PC-3 (cell line): ENCODE measurements at places on chromosomes 3 and 15. TPM values are rescaled to one million over a fixed set of nuclear protein-coding genes. Genes with fewer than 3 reads are reported as not detected.

DNA sequence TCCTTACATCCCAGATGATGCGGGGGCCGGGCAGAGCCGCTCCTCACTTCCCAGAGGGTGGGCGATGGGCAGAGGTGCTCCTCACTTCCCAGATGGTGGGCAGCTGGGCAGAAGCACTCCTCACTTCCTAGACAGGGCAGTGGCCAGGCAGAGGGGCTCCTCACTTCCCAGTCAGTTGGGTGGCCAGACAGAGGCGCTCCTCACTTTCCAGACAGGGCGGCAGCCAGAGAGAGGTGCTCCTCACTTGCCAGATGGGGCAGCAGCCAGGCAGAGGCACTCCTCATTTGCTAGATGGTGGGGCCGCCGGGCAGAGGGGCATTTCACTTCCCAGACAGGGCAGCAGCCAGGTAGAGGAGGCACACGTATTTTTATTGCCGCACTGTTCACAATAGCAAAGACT is 622.0 kb upstream of the KCNMB2 start:
- no peaks in the 10 kb centered on the region for H3K4me1 ChIP-seq
- no peak for DNase-seq
- H3K4me3 ChIP-seq: no peak overlapping the region
- no peak overlapping the region for H3K27ac ChIP-seq
- no peaks in the 10 kb centered on the region for H3K27me3 ChIP-seq

The CKMT1A gene
- total RNA-seq: 1.7 and 4.4 TPM in 2 replicates

The SLC12A1 gene
- not detected in 2 replicates for total RNA-seq

DNA sequence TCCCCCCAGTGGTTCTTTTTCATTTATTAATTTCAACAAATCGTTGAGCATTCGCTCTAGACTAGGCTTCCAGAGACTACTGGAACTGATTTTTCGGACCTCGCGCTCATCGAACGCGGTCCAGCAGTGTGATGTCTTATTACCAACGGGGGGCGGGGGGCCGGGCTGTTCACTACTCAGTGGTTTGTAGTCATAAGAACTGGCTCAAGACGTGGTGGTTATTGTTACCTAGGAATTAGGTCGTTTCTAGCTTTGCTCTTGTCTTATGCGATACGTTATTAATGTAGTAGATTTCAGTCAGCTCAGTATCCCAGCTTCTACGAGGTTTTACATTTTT is 858 bp downstream of the RBM5 start:
- peaks cover 17% of the 10 kb centered on the region for H3K4me1 ChIP-seq
- no peaks in the 10 kb centered on the region for H3K27me3 ChIP-seq
- peaks cover 37% of the 10 kb centered on the region for H3K36me3 ChIP-seq
- no peak for DNase-seq
- peak overlapping the region; percentile 97 for H3K4me3 ChIP-seq

GRCh38 chr15:88218557-88219221 is 37.9 kb downstream of the NTRK3 start:
- no peaks in the 10 kb centered on the region for H3K36me3 ChIP-seq
- no peak overlapping the region for H3K4me3 ChIP-seq
- H3K27me3 ChIP-seq: no peaks in the 10 kb centered on the region
- H3K4me1 ChIP-seq: no peaks in the 10 kb centered on the region
- DNase-seq: no peak
- no peak overlapping the region for H3K27ac ChIP-seq
